ENCODE measurements at places on chromosomes 6 and 20. TPM values are rescaled to one million over a fixed set of nuclear protein-coding genes. Genes with fewer than 3 reads are reported as not detected.

GRCh38 chr20:35172434-35172806 is 548 bp downstream of the PROCR start:
- DNase-seq = no peak

DNA sequence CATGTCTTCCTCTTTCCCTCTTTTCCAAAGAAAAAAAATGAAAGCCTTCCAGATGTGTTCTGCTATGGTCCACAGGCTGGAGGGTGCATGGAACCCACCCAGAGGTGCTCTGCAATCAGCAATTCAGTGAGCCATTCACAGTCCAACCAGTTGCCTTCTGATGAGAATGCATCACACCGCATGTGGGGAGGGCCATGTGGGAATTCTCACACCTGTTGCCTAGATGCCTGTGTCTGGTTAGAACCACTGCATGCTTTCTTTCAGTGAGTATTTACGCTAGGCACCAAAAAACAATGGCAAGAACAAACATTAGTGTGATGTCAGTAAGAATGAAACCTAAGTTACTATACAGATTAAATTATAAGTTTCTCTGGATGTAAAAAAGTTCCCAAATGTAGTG is 311.6 kb upstream of the CDYL start:
- DNase-seq = no peak

DNA sequence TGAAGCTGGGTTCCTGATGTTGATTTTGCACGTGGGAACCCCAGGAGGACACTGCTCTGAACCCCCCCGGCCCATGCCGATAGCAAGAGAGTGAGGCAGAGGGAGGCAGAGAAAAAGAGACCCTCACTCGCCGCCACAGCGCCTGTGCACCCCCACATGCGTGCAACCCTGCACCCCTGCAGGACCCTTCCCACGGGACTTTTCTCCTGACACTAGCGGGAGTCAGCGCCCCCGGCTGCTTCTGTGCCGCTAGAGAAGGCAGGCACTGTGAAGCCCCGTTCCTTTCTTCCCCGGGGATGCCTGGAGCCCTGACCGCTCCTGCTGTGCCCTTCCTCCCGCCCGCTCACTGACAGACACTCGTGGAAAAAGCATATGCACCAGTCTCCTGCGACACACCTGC is 67.4 kb downstream of the GMPR start:
- DNase-seq = no peak

DNA sequence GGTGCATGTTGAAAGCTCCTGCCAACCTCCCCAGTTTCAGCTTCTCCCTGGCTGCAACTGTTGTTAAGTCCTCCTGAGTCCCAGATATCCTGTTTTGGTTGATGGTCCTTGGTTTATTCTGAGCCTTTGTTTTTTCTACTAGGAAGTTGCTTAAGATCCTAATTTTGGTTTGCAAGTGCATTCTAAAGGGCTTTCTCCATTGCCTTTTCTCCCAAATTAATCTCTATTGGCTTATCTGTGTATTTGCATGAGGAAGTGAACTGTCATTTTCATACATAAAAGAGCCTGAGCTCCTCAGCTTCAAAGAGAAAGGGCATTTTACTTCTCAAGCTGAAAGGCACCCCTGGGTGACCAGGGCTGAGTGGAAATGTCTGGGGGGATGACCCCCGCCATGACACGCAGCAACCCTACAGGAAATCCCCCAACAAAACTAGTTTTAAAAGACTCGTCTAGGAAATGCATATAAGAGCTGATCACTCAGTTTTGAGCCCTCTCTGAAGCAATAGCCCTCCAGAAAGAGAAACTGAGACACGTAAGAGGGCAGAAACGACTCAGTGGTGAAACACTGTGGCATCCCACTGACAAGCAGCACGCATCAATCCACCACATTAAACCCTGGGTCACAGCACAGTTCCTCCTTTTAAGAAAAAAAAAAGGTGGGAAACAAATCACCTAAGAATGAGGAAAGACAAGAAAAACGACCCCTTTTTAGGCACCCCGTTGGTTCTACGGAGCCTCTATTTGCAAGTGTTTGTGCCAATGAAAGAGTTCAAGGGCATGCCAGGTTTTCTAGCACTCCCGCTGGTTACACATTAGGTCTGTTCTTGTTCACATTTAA is 140.9 kb downstream of the THBS2 start:
- DNase-seq = no peak

TPX2 gene
- 5.4 TPM for total RNA-seq

GLP1R gene
- total RNA-seq = not detected

DNMT3B gene
- total RNA-seq = 0.47 TPM
